Lower lobe of right lung (tissue), 2 donors: ENCODE measurements at places on chromosomes 2 and 18. TPM values are rescaled to one million over a fixed set of nuclear protein-coding genes. Genes with fewer than 3 reads are reported as not detected.

ITGAV gene
- total RNA-seq, result 46.6 TPM

RAPGEF4 gene
- total RNA-seq, result 14.6 TPM

HRH4 gene
- total RNA-seq, result 2.0 TPM

ITGA4 gene
- total RNA-seq, result 24.0 TPM

CAPN10 gene
- total RNA-seq, result 37.2 TPM

CCDC148 gene
- 2.8 TPM for total RNA-seq

- no peak for DNase-seq
These were observed 203.4 kb upstream of the RND3 start for GRCh38 chr2:150690870-150691269.

DNA sequence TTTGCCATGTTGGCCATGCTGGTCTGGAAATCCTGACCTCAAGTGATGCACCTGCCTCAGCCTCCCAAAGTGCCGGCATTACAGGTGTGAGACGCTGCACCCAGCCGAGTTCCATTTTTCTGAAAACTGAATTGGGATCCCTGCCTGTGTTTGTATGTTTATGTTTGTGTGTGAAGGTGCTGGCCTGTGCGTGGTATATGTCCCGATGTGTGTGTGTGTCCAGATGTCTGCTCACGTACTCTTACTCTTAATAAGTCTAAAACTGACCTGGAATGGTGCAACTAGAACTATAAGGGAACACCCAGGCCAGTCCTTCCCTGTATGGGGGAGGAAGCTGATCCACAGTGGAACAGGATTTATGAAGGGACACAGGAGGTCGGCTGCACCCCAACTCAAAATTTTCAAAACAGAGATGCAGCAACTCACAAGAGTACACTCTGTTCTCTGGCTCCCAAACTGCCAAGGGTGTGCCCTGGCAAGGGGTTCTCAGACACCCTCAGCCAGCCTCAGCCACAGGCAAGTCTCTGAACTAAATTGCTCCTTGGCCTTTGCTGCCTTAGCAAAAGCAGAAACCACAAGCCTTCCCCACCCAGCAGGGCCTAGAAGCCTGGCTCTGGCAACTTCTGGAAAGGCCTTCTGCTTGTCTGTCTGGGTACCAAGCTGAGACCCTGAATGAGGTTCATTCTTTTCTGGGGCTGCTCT is 36.5 kb downstream of the RHOB start:
- DNase-seq, result no peak

- DNase-seq, result no peak
These were observed 10.9 kb downstream of the CLASP1 start for GRCh38 chr2:121638333-121638732.

DNA sequence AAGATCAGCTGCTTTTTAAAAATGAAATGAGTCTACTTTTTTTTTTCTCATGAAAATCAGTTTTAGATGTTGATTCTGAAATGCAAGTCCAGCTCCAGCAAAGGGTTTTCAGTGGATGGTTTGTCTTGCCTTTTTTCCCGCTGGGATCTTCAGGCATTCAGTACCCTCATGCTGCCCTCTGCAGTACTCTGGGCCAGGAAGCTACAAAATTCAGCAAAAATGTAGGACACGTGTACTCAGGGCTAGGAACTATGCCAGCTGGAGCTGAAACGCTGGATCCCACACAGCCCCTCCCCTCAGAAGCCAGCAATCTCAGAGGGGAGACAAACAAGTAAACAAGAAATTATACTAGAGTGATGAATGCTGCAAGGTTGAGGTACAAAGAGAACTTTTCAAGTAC is 97.3 kb downstream of the MMADHC start:
- no peak for DNase-seq

DNA sequence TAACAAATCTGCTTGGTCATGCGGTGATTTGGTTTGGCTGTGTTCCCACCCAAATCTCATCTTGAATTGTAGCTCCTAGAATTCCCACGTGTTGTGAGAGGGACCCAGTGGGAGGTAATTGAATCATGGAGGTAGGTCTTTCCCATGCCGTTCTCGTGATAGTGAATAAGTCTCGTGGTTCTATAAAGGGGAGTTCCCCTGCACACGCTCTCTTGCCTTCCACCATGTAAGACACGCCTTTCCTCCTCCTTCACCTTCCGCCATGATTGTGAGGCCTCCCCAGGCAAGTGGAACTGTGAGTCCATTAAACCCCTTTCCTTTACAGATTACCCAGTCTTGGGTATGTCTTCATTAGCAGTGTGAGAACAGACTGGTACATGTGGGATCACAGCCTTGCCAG is 36.7 kb downstream of the TRABD2A start:
- DNase-seq, result no peak

DNA sequence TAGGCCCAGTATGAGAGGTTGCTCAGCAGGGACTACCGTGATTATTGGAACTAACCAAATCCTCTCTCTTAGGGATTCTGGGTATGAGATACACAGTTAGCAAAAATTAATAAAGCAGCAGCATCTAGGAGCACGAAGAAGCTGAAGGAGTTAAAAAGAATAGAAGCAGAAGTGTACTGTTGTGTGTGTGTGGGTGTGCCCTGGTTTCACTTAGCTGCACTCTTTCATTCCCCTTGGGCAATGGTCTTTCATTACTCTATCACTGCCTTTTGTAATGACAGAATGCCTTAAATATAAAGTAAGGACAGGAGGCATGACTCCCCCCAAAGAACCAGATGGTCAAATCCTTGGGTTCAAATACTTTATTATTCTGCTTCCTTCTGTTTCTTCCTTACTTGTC is 115.9 kb upstream of the CD302 start:
- no peak for DNase-seq

- no peak for DNase-seq
These were observed 99.4 kb downstream of the CRIM1 start for GRCh38 chr2:36455011-36455410.

DNA sequence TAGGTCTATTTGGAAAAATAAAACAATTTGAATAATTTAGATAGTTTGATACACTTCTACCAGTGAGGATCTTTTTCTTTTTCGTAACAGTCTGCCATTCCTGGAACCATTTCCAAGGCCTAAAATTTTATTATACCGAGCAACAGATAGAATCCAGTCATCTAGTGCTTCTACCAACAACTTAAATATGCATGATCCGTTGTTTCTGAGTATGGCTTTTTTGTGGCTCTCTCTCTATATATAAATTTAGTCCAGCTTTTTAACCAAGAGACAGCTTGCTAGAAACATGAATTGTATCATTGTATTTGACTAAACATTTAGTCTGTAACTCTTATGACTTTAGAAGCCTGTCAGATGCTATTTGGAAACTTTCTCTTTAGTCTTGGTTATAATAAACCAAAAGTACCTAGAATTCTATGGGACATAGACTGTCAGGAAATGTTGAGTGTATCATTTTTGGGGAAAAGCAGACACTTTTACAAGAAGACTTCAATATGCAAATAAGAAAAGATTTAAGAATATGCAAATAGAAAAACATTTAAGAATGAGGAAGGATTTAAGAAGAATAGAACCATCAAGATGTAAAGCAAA is 161.4 kb downstream of the ZEB2 start:
- no peak for DNase-seq

GRCh38 chr2:197198890-197199289 is 111.7 kb downstream of the ANKRD44 start:
- DNase-seq, result peak; percentile 63

DNA sequence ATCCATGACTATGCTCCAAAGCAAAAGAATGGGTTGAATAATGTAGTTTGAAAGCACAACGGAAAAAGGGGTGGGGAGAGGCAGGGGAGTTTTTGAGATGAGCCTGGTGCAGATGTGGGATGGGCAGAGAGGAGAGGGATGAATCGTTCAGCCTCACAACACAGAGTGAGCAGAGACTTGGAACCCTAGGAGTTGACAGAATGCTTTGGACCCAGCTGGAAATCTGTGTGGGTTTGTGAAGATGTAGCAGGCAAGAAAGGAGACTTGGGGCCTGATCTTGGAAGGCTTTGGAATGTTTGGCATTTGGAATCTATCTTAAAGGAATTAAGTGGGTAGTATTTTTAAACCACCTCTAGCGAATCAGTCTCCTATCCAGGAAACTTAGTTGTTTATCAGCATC is 66.0 kb upstream of the KCTD1 start:
- no peak for DNase-seq

DNA sequence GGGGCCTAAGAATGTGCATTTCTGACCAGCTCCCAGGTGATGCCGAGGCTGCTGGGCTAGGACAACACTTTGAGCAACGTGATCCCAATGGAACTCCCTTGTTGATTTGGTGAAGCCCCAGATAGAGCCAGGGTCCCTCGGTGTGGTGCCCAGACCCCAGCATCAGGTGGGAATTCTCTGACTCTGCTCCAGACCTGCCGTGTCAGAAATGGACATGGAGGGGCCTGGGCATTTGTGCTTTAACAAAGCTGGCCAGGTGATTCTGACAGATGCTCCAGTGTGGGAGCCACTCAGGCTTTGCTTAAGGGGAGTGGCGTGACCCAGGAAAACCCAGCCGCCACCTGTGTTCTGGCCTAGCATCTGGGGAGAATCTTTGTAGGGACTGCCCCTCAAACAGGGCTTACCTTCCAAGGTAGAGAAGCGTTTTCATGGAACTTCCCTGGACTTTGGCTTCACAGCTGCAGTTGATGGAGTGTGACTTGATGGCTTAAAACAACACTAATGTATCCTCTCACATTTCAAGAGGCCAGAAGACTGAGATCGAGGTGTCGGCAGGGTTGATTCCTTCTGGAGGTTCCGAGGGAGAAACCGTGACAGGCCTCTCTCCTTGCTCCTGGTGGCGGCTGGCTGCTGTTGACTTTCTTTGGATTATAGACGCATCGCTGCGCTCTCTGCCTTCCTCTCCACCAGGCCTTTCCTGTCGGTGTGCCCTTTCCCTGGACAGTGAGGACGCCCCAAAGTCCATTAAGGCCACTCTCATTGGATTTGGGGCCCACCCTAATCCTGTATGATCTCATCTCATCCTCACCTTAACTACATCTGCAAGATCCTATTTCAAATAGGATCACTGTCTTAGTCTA is 57.0 kb upstream of the HDAC4 start:
- no peak for DNase-seq

- DNase-seq, result no peak
These were observed 13.8 kb downstream of the CERKL start for GRCh38 chr2:181643151-181643550.

DNA sequence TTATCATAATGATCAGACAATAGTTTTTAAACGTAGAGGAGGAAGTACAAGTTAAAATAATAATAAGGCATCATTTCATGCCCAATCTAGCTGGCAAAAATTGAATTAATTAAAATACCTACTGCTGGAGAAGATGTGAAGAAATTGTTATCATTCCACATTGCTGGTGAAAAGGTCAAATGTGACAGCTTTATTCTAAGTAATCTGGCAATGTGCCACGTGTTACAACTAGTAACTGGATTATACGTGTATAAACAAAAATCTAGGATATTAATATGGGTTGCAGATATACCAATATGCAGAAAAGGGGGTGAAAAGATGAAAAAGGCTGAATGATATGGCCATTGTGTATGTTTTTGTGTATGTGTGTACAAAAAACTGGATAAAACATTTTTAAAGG is 32.4 kb downstream of the SMAD2 start:
- no peak for DNase-seq

- DNase-seq, result no peak
These were observed 33.4 kb upstream of the GAREM2 start for GRCh38 chr2:26139269-26140183.

DNA sequence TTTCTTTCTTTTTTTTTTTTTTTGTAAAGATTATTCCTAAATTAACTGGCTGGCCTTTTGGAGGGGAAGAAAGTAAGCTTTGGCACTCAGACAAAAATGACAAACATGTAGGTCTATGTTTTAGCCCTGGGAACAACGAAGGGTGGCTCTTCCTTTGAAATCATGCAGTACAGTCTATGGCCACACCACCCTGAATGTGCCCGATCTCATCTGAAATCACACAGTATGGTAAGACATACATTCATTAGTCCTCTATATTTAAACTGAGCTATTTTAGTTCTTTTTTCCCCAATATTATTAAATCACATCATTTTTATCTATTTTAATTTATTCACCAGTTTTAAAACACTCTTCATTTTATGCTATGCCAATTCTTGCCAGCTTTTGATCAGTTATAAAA is 48.2 kb downstream of the PLA2R1 start:
- DNase-seq, result no peak

- DNase-seq, result no peak
These were observed 398.8 kb upstream of the TRIB2 start for GRCh38 chr2:12317814-12318426.

DNA sequence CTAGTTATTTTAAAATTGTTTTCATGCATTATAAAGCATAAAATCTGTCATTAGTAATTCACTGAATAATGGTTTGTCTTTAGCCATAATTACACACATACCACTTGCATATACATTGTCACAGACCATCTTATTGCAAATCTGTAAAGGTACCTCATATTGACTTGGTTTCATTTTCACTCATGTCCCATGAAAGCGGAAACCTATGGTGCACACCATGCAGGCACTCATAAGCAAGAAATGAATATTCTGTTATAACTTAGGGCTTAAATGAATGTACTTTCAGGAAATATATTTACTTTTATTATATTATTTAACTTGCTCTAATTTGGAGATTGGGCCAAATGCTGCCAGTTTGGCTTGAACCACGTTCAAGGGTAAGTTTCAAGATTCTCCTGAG is 29.2 kb upstream of the STK17B start:
- no peak for DNase-seq

DNA sequence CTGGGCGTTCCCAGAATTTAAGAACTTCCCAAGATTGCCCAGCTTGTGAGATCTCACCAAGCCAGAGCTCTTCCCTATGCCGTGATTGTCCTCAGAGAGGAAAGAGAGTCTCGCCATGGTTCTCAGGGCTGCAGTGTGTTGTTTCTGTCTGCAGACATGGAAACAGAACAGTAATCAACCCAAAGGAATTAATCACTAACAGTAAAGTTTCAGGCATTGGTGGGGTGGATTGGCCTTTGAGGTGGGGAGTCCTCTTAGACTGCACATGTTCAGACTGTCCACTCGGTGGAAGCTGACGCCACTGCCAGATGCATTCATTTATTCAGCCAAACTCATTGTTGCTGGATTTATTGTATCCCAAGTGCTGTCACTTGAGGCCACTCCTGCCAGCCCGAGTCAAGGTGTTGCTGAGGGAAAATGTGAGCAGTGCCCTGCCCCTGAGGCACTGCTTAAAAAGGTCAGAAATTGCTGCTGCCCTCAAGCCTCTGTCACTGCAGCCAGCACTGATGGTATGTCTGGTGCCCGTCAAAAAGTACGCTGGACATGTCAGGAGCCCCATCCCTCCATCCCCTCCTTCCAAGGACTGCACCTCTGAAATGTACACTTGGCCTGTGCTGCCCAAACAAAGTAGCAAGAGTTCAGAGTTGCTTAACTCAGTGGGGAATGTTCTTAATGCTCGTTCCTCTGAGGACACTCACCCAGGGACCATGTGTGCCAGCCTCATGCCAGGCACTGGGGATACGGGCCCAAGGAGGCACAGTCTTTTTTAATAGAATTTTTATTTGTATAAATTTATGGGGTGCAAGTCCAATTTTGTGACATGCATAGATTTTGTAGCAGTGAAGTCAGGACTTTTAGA is 201.0 kb downstream of the GLI2 start:
- no peak for DNase-seq
